ENCODE measurements at places on chromosomes 7 and 10.

GRCh38 chr10:62095181-62096122 lies 173.2 kb downstream of the RTKN2 start:
- no peak for DNase-seq

GRCh38 chr10:9166770-9167169 lies 1112.3 kb downstream of the GATA3 start:
- no peak for DNase-seq

DNA sequence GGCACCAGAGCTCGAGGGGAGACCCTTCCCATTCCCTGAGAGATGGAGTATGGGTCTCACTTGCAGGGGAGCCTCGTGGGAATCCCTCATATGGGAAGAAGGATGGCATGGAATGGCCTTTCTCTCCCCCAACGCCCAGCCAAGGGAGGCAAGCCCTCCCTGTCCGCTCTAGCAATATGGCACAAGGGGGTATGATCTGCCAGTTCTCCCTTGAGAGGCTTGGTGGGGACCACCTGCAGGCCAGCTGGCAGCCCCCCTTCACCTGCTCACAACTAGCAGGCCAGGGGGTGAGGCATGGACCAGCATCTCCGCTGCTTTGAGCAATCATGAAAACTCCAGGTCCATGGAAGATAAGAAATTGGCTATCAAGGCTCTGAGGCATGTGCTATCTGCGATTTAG lies 70.8 kb downstream of the PARP12 start:
- no peak for DNase-seq

GRCh38 chr10:5533098-5533731 lies 8.5 kb downstream of the CALML3 start:
- DNase-seq, result no peak

- no peak for DNase-seq
Measured at GRCh38 chr7:40436710-40437109, 301.9 kb downstream of the SUGCT start.

DNA sequence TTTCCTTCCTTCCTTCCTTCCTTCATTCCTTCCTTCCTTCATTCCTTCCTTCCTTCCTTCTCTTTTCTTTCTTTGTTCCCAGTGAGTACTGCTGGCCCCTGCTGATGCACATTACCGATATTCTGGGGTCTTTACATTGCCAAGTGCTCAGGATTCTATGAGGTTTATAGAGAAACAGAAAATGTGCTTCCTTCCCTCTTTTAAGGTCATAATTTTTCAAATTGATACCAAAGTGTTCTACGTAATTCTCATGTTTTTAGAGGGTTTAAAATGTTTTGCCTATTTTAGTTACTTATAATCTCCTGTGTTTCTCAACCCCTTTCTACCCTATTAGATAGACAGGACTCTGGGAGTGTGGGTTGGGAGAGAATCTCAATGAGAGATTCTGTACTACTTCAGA lies 291.2 kb downstream of the HDAC9 start:
- no peak for DNase-seq

- no peak for DNase-seq
Measured at GRCh38 chr10:79105150-79105739, 36.5 kb downstream of the ZMIZ1 start.

Measured in CD8-positive, alpha-beta memory T cell (primary cell).